ENCODE measurements at places on chromosomes 6 and 20.

DNA sequence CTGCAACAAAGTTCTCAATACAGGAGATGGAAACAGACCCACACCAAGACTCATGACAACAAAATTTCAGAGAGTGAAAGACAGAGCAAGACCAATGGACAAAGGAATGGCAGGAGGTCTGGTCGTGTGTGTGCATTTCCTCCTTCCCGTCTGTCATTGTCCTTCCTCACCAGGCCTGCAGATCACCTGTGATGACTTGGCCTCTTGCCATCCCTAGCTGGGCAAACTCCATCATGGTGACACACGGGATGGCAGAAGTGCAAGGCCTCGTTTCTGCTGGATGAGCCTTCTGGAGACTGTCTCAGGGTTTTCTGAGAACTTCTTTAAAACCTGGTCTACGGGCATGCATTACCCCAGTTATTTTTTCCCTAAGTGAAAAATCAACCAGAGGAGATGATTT, 49.2 kb downstream of the RPP21 start:
- DNase-seq: peak; percentile 57

- DNase-seq: no peak
Measured at GRCh38 chr6:148884461-148884860, 137.6 kb downstream of the UST start.

GRCh38 chr6:90087106-90087833, 193.0 kb downstream of the GJA10 start:
- DNase-seq: no peak

DNA sequence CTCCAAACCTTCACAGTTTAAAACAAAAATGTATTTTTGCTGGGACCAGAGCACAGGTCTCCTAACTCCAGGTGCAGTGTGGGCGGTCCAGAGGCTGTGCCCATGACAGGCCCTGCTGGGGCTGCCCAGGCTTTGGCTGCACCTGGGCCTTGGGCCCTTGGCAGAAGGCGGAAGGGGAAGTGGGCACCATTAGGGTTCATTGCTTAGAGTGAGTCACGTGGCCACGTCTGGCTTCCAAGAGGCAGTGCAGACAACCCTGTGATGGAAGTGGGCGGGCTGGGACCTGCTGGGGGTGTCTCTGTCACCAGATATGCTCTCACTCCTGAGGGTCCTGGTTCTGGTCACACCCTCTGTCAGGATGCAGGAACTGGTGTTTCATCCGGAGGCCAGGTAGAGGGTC, 302.2 kb downstream of the QKI start:
- no peak for DNase-seq

- no peak for DNase-seq
Measured at GRCh38 chr6:167428664-167429333, 103.9 kb downstream of the TTLL2 start.

- DNase-seq: no peak
Measured at GRCh38 chr20:17714597-17714996, 14.8 kb downstream of the BANF2 start.

GRCh38 chr6:155272353-155273232, 8.8 kb downstream of the CLDN20 start:
- no peak for DNase-seq

GRCh38 chr20:25039697-25040437, 18.1 kb downstream of the ACSS1 start:
- DNase-seq: peak; percentile 95

DNA sequence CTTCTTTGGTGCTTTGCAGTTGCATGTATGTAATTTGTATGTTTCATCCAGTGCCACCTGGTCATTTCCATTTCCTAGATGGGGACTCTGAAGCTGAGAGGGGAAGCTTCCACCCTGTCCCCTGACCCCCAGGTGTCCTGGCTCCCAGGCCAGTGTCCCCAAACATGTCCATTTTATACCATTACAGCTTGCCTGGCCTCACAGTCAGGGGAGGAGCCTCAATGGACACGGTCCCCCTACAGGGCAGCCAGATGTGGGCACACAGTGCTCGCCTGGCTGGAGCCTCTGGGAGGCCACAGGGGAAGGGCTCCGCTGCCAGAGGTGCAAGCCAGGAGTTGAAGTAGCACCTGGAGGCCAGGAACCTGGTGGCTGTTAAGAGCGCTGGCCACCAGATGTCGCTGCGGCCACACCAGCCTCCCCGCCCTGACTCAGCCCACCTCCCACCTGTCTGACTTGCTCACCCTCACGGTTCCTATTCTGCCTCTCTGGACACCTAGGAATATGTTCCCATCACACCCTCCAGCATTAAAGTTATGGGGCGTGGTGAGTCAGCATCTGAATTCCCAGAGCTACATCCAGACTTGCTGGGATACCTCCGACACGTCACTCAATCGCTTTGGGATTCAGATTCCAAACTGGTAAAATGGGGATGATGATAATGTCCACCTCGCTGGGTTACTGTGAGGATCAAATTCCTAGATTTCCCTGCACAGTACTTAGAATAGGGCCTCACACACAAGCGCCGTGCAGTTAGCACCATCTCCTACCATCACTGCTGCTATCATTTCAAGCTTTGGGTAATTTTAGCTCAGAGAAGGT, 107.4 kb downstream of the SULF2 start:
- peak; percentile 67 for DNase-seq

- DNase-seq: no peak
Measured at GRCh38 chr20:49937027-49937929, 1.1 kb downstream of the RNF114 start.

Data from left lobe of liver (tissue), 2 donors.